ENCODE measurements at places on chromosomes 4 and X.

GRCh38 chr4:10482913-10483312 is 25.7 kb upstream of the ZNF518B start:
- no peak for DNase-seq

- DNase-seq, result no peak
Observed at GRCh38 chr4:168887809-168888208, 122.2 kb downstream of the CBR4 start.

DNA sequence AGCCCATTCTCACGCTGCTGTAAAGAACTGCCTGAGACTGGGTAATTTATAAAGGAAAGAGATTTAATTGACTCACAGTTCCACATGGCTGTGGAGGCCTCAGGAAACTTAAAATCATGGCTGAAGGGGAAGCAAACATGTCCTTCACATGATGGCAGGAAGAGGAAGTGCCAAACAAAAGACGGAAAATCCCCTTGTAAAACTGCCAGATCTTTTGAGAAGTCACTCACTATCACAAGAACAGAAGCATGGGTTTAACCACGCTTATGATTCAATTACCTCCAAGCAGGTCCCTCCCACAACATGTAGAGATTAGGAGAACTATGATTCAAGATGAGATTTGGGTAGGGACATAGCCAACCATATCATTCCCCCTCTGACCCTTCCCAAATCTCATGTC is 335.5 kb downstream of the IL15 start:
- no peak for DNase-seq

- DNase-seq, result no peak
Observed at GRCh38 chrX:103730796-103731493, 20.2 kb downstream of the TMEM31 start.

- no peak for DNase-seq
Observed at GRCh38 chr4:183499801-183500200, 5.1 kb upstream of the ING2 start.

GRCh38 chrX:49257846-49258748 is 6.4 kb downstream of the FOXP3 start:
- DNase-seq, result no peak

- DNase-seq, result no peak
Observed at GRCh38 chrX:43525901-43526610, 130.0 kb upstream of the MAOA start.

- no peak for DNase-seq
Observed at GRCh38 chr4:88526221-88526815, 2.7 kb upstream of the PYURF start.

Measured in effector CD4-positive, alpha-beta T cell (primary cell).